ENCODE measurements at places on chromosomes 5 and 9. TPM values are rescaled to one million over a fixed set of nuclear protein-coding genes. Genes with fewer than 3 reads are reported as not detected.

The SLC46A2 gene
- polyA plus RNA-seq = 0.54 TPM

The SLC34A1 gene
- polyA plus RNA-seq = 0.68 TPM

The FRMD3 gene
- polyA plus RNA-seq = 18.3 TPM

The SNX24 gene
- polyA plus RNA-seq = 26.7 TPM

The OBP2B gene
- polyA plus RNA-seq = not detected

The PRDM9 gene
- polyA plus RNA-seq = not detected

DNA sequence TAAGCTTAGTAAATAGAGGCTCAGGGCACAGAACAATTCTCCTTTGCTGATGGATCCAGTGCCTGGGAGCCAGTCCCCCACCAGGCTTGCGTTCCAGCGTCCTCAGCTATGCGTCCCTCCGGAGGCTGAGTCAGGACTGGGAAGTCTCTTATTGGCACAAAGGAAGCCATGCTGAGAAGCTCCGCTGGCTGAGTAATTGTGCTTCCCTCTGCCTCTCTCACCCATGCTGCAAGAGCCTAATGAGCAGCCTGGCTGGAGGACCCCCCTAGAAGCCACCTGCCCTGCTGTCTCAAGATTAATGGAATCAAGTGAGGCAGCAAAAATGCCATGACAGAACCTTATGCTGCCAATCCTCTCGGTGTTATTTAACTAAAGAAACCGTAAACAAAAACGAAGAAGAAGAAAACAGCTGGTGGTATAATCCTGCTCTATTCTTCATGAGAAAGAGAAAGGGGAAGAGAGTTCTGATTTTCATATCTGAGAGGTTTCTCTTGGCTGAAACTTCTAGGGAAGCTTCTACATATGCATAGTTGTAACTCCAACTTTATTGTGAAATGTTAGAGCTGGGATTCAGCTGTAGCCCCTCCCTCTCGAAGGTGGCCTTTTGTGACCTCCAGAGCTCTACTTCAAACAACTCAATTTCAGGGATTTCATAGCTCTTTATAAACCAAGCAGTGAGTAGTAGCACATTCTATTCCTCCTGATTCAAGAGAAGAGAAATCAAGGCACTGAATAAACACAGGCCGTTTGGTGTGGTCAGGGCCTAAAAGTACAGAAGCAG lies 185.4 kb upstream of the SEMA6A start:
- DNase-seq = no peak

- DNase-seq = no peak
These were observed 55.4 kb downstream of the LHX2 start for GRCh38 chr9:124066783-124067577.

- DNase-seq = no peak
These were observed 229.9 kb upstream of the DAB2 start for GRCh38 chr5:39654715-39655114.

DNA sequence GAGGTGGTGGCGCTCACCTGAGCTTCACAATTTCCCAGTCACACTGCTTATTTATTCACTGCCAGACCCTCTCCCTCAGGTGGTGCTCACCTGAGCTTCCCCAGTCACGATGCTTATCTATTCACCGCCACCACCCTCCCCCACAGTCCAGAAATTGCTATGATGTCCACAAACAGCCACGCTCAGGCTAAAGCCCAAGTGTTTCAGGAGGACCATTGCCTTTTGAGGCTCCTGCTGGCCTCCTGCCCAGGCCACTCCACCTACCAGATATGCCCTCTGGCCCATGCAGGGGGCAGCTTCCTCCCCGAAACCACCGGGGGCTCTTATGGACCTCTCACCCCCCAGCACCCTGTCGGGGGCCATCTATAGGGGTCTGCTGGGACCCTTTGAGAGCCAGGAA lies 4.6 kb downstream of the PDLIM7 start:
- DNase-seq = no peak

Measured in spinal cord (tissue), 10 donors.